Ureter (tissue), 1 donor: ENCODE measurements at places on chromosomes 7 and 10. TPM values are rescaled to one million over a fixed set of nuclear protein-coding genes. Genes with fewer than 3 reads are reported as not detected.
A peak's percentile ranks its signal among the peaks of the same experiment; 100 is the strongest.

GRCh38 chr10:132456881-132457280 lies 59.9 kb downstream of the PWWP2B start:
- DNase-seq, result no peak

DNA sequence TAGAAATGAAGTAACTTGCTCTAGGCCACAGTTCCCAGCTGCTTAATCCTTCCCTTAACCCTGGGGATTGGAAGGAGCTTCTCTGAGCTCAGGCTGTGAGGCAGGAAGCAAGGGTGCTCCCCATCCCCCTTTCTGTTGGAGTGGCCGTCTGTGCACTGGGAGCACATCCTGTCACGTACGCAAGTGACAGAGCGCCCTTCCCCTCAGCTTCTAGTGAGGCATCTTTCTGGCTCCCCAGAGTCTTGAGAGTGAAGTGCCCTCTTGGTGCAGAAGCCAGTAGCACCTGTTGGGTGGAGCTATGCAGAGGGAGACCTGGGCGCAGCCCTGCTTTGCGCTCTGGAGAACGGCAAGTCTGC lies 47.8 kb downstream of the SHH start:
- DNase-seq, result no peak

DIP2C gene
- total RNA-seq, result 26.8 TPM

DNA sequence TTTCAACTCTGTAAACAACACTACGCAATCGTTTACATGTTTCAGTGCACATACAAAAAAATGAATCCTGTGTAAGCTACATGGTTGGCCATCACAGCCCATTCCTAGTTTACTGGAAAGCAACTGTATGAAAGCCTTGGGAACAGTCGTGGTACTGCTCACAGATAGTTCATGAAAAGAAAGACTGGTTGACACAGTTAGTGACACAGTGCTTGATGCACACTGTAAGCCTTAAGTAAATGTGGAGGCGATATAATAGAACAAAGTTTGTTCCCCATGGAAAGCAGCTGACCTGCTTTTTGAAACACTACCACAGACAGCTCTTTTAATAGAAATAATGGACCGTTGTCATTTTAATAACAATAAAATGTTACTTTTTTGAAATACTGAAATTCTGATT lies 5.1 kb downstream of the CACNA2D1 start:
- DNase-seq, result no peak

DNA sequence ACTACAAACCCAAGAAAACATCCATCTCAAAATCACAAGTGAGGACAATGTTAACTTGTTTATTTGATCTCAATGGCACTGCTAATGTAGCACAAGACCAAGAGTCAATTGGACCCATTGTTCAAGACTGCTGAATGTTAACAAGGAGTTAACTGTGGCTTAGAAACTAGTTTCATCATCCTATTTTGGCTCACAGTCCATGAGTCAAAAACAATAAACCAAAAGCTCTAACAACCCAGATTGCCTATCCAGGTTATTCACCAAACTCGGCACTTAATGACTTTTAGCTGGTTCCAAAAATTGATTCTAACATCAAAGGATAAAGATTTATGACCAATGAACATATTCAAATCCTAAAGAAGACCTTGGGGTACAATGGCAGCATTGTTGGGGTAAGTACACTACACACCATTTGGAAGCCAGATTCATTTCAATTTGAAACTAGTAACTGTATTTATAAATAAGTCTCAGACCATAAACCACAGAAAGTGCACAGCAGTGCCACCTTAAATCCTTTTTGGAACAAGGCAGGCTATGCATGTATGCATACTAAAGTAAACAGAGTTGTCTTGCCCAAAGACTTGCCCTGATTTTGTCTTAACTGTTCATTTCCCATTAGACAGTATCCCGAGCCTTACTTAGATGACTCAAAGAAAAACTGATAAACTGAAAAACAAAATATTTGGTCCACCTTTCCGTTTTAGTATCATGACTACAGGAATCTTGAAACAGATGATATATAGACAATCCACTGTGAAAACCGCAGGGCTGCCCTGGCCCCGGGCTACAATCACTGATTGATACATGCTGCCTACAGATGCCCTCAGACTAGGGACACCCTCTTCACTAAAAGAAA lies 84.5 kb downstream of the SRPK2 start:
- no peak for DNase-seq

DNA sequence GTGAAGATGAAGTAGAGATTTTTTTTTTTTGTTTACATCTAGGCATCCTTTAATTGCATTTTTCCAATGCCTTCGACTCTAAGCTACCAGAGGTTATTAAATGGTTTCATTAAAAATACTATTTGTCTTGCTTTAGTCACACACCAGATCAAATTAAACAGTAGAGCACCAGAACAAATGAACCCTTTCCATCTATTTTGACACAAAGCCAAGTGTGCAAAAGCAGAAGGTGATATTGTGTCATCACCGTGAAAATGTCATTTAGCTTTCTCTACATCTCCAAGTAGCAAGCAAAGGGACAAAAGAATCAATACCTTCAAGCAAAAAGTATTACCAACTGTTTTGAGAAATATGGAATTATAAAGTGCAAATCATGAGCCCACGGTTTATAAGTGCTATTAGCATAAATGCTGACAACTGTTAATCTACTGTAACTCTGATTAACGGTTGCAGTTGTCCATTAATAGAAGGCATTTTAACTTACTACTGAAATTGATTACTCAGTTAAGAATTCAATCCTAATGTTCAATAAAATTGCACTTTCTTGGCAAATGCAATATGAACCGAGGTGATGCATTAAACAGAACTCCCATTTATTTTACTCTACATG lies 49.1 kb downstream of the CTBP2 start:
- DNase-seq, result no peak

GRCh38 chr10:26043469-26043868 lies 109.4 kb downstream of the MYO3A start:
- DNase-seq, result no peak

DNA sequence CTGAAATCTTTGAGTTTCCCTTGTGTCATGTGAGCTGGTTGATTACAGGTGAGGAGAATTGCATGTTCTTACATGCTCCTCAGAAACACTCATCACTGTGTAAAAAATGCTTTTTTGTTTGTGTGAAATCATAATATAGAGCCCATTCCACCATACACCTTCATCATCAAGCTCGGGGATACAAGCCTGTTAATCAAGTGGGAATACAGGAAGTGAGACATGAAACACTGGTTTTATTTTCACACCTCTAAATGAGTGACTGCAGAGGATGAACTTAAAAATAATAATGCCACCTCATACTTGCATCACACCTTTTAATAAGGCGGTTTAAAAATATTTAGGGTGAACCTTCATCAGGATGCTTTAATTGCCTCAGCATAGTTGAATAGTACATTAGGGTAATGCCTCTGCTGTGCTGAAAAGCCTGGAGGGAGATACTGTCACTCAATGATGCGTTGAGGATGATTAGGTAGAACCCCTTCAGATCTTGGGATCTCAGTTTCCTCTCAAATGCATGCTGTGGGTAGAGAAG lies 164.6 kb downstream of the AUTS2 start:
- DNase-seq, result no peak

AOC1 gene
- 1.5 TPM for total RNA-seq

- peak; percentile 65 for DNase-seq
Observed at GRCh38 chr7:47179812-47180515, 401.9 kb downstream of the TNS3 start.

ZNF37A gene
- 21.1 TPM for total RNA-seq

RAPGEF5 gene
- total RNA-seq, result 56.9 TPM
